ENCODE measurements at places on chromosomes 2 and 18.

DNA sequence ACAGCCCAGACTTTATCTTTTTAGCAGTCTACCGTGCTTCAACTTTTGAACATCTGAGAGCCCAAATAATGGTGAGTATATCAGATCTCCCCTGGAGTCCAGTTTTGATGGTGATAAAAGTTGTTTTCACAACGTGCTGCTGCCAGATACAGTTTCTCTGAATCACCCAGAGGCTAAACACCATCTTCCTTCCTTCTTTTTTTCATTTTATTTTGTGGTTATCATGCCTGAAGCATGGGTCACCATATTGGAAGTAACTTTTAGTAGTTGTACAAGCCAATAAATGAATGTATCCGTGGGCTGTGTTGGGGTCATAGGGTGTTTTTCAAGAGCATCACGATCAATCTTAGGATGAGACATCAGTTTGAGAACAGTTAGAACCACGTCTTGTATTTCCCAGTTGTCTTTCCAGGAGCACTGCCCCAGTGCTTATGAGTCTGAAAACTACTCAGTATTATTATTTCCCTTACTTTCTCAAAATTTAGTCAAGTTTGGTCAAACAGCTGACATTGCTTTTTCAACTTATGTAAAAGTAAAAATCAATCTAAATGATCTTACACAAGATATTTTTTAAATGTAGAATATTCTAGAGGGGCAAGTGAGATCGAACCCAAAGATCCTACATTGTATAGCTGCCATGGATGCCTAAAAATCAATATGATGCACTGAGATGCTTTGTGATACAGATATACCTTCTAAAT, 311.4 kb downstream of the CTNNA2 start:
- no peak for DNase-seq

- DNase-seq = no peak
These were observed 1699.3 kb upstream of the TMEFF2 start for GRCh38 chr2:193894081-193894480.

DNA sequence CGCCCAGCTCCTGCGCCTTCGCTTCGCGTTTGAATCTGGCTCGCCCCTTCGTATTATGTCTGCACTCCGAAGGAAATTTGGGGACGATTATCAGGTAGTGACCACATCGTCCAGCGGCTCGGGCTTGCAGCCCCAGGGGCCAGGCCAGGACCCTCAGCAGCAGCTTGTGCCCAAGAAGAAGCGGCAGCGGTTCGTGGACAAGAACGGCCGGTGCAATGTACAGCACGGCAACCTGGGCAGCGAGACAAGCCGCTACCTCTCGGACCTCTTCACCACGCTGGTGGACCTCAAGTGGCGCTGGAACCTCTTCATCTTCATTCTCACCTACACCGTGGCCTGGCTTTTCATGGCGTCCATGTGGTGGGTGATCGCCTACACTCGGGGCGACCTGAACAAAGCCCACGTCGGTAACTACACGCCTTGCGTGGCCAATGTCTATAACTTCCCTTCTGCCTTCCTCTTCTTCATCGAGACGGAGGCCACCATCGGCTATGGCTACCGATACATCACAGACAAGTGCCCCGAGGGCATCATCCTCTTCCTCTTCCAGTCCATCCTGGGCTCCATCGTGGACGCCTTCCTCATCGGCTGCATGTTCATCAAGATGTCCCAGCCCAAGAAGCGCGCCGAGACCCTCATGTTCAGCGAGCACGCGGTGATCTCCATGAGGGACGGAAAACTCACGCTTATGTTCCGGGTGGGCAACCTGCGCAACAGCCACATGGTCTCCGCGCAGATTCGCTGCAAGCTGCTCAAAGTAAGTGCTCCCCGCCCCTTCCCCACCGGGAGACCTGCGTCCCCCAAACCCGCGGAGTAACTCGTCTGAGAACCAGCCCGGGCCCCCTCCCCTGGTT, 453 bp downstream of the KCNJ3 start:
- DNase-seq = no peak

GRCh38 chr18:65372904-65373303, 377.9 kb upstream of the CDH7 start:
- no peak for DNase-seq

DNA sequence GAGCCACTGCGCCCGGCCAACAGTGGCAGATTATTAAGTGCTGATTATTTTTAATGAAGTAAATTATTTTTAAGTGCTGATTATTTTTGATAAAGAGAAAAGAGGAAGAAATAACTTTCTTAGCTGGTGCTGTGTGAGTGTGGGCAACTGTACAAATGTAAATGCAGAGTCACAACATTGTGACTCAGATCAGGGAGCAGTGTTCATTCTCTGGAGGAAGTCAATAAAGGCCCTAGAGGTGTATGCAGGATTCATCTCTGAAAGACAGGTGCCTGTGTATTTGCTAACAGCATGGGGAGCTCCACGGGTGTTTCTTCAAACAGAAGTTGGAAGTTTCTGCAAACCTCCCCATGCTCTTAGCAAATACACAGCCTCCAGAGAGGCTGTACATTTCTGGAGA, 6.2 kb downstream of the KRTCAP3 start:
- DNase-seq = no peak

GRCh38 chr2:85902496-85902895, 13.7 kb upstream of the ST3GAL5 start:
- no peak for DNase-seq

DNA sequence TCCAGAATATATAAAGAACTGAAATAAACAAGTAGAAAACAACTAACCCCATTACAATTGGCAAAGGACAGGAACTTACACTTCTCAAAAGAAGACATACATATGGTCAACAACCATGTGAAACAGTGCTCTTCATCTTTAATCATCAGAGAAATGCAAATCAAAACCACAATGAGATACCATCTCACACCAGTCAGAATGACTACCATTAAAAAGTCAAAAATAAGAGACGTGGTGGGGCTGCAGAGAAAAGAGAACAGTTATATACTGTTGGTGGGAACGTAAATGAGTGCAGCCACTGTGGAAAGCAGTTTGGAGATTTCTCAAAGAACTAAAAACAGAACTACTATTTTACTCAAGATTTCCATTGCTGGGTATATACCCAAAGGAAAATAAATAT, 1696.3 kb upstream of the TMEFF2 start:
- no peak for DNase-seq

DNA sequence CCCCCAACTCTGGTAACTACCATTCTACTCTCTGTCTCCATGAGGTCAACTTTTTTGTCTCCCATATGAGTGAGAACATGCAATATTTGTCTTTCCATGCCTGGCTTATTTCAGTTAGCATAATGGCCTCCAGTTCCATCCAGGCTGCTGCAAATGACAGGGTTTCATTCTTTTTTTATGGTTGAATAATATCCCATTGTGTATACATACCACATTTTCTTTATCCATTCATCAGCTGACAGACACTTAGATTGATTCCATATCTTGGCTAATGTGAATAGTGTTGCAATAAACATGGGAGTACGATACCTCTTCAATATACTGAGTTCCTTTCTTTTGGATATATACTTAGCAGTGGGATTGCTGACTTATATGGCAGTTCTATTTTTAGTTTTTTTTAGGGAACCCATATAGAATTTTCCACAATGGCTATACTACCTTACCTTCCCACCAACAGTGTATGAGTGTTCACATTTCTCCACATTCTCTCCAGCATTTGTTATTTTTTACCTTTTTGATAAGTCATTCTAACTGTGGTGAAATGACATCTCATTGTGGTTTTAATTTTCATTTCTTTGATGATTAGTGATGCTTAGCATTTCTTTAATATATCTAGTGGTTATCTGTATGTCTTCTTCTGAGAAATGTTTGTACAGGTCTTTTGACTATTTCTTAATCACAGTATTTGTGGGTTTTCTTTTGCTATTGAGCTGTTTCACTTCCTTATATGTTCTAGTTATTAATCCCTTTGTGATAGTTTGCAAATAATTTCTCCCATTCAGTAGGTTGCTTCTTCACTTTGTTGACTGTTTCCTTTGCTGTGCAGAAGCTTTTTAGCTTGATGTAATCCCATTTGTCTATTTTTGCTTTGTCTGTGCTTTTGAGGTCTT, 112.2 kb downstream of the SRBD1 start:
- no peak for DNase-seq

DNA sequence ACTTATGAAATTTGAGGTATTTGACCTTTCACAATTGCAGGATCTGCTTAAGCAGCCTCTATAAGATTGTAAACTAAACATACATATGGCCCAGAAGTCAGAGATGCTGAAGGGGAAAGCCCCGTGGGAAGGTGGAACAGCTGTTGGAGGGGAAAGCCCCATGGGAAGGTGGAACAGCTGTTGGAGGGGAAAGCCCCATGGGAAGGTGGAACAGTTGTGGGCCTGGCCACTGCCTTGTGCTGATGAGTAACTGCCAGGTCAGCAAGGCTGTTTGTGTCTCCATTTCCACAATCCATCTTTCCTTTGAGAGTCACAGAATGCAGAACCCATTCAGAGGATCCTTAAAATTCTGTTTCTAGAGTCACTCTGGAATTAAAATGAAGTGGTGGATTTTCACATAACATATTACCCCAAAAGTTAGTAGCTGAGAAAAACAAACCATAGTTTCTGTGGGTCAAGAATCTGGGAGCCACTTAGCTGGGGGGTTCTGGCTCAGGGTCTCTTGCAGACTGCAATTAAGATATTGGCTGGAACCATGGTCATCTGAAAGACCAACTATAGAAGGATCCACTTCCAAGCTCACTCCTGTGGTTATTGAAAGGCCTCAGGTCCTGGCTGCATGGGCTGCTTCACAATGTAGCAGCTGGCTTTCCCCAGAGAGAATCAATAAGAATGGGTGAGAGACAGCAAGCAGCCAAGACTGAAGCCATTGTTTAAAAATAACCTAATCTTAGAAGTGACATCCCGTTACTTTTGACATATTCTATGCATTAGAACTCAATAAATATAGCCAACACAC, 86.6 kb upstream of the CAVIN2 start:
- DNase-seq = no peak

DNA sequence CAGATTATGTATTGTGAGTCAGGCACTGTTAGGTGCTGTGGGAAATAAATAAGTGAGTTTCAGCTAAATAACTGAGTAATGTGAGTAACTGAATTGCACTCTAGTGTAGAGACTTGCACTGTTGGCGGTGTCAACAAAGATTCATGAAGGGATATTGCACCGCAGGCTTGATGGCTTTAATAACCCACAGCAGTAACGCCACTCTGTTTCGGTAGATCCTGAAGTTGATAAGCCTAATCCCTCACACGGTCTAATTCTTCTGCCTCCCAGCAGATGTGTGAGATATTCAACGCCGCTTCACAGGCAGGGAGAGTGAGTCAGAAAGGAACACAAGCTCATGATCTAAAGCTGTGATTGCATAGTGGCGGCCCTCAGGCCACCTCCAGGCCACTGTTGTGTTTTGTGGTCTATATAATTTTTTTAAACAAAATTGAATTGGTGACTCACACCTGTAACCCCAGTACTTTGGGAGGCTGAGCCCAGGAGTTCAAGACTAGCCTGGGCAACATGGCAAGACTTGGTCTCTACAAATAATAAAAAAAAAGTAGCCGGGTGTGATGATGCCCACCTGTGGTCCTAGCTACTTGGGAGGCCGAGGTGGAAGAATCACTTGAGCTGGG, 94.3 kb downstream of the LIPG start:
- DNase-seq = peak; percentile 89

DNA sequence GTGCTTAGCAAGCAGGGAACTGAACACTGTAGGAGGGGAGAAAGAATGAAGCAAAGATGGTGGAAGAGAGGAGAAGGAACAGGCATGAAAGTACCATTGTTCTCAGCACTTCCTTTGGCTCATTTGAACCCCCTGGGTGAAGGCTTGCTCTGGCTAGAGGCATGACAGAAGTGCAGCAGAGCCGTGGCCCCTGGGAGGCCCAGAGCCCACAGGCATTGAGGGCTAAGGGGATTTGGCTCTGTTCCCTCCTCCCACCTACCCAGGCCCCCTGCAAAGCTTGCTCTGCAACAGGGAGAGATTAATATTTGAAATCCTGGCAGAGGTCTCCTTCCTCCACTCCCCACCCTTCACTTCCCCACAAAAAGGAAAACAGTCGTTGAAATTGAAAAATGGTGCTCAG, 262.6 kb downstream of the CELF4 start:
- no peak for DNase-seq

GRCh38 chr2:111710085-111710484, 173.9 kb downstream of the ANAPC1 start:
- DNase-seq = no peak

- DNase-seq = no peak
These were observed 692 bp upstream of the WNT6 start for GRCh38 chr2:218858671-218859555.

DNA sequence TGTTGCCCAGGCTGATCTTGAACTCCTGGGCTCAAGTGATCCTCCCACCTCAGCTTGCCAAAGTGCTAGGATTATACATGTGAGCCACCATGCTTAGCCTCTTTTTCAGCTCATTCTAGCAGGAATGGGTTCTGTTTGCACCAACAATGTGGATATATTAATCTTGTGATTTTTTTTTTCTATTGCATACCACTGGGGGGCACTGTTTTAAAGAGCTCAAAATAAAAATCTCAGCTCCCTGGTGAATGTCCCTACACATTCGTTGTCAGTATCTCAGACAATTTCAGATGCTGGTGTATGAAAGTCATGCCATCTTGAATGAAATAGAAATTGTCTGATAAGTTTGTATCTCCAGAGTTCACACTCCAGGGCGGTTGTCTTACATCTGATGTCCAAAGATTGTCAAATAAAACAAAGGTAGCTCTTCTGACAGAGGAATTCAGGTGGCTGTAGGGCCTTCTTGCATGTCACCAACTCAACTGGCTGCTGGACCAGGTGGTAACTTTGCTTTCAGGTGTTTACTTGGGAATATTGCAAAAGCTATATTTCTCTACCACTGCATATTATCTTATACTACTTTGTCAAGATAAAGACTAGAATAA, 3.1 kb upstream of the MATN3 start:
- DNase-seq = peak; percentile 51

GRCh38 chr2:238108423-238109183, 8.5 kb downstream of the ESPNL start:
- DNase-seq = no peak

- no peak for DNase-seq
These were observed 381.8 kb downstream of the MTX2 start for GRCh38 chr2:176650838-176651555.

DNA sequence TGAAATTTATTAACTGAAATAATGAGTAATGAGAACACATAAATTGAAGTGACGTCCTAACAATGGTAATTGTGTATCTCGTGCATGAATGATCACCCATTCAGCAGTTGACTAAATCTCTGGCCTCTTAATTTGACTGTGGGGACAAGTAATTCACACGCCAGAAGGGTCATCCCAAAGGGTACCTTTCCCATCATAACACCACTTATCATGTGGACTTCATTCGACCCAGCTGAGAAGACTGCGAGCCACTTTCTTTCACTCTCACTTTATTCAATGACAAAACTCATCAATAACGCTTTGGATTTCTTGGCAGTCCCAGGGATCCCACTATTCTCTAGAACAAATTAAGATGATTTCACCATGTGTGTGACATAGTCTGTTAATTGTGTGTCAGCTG, 62.7 kb upstream of the LYPD1 start:
- DNase-seq = no peak

GRCh38 chr2:236215761-236216333, 47.7 kb upstream of the GBX2 start:
- DNase-seq = no peak

DNA sequence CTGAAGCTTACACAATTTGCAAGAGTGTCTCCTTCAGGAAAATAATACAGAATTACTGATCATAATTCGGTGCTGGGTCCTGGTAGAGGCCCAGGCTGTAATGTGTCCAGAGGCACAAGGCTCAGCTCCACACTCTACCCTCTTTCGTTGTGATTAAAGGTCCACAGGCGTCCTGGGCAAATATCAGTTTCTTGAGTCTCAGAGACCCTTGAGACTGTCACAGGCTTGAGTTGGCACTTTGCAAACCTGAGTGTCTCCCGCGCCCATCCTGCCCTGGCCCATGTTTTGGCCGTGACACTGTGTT, 46.9 kb upstream of the SMAD7 start:
- DNase-seq = no peak

- no peak for DNase-seq
These were observed 3.5 kb upstream of the RNPEPL1 start for GRCh38 chr2:240564561-240565332.

Measured in LoVo (cell line).